ENCODE measurements at places on chromosomes 7 and 10. TPM values are rescaled to one million over a fixed set of nuclear protein-coding genes. Genes with fewer than 3 reads are reported as not detected.

- no peak for DNase-seq
Observed at GRCh38 chr10:18738835-18739234, 79.6 kb downstream of the ARL5B start.

GRCh38 chr7:108102671-108103312 lies 27.4 kb downstream of the LAMB4 start:
- no peak for DNase-seq

DNA sequence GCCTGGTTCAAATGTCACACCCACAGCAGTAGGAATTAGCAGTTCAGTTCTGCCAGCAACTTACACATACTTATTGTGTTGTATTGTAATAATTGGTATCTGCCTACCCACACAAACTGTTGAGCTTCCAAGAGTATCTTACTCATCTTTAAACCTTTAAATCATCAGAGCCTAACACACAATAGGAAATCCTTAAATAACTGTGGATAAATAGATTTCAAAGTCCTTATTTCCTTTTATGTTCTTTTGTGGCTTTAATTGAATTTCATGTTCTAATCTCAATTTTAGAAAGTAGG lies 3.9 kb downstream of the CASD1 start:
- DNase-seq, result no peak

DNA sequence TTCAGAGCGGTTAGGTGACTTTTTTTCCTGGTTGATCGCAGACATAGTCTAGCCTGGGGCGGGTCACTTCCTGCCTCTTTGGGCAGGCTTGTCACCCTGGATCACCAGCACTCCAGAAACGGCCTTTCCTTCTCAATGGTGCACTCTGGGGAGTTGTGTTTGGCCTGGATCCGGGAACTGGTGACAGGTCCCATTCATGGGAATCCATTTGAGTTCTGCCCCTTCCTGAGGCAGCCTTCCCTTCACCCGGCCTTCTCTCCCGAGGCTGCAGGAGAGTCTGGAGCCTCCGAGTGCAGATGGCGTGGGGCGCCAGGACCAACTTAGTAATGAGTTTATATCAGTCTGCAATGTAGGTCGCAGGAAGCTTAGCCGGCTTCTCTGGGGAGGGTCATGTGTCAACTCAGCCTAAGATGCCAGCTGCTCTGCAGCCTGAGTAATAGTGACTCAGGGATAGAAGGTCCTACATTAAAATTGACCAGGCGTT lies 54.2 kb downstream of the TACR2 start:
- DNase-seq, result no peak

GRCh38 chr10:14562218-14563075 lies 212.2 kb downstream of the FAM107B start:
- DNase-seq, result no peak

GRCh38 chr7:85520175-85520574 lies 333.3 kb upstream of the SEMA3D start:
- DNase-seq, result no peak

- no peak for DNase-seq
Observed at GRCh38 chr7:104859754-104860426, 154.1 kb upstream of the KMT2E start.

DNA sequence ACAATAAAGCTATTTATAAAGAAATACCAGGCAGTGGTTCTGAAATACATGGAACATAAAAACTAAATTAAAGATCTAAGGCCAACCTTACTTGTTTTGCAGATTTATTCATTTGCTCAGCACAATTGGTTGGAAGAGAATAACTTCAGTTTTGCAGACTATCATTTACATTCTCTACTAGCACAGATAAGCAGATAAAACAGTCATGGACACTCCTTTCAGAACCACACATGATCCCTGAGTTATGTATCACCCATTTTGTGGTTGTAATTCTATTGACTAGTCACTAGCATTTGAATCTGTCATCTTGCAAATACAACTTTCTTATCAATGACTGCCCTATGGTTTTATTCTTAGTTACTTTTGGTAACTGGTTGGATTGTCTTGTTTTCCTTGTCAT lies 45.1 kb downstream of the PRKAR2B start:
- no peak for DNase-seq

DNA sequence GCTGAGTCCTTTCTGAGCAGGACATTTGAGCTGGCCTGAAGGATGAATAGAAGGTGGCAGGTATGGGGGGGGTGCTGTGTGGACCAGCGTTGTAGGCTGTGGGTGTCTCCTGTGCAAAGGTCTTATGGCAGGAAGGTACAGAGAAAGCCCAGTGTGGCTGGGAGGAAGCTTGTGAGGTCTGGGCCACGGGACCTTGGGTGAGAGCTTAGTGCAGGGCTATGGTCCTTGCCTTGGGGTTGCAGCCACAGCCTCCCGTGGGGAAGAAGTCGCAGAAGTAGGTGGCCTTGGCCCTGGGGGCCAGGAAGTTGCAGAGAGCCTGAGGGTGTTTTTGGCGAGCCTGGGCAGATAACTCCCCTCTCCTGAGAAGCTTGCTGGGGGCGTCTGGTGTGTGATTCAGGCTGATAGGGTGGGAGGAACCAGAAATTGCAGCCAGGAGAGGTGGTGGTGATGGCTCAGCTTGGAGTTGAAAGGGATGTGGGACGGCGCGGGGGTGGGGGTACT lies 172.0 kb upstream of the TNRC18 start:
- DNase-seq, result no peak

GRCh38 chr7:41103331-41103730 lies 599.6 kb downstream of the INHBA start:
- no peak for DNase-seq

DNA sequence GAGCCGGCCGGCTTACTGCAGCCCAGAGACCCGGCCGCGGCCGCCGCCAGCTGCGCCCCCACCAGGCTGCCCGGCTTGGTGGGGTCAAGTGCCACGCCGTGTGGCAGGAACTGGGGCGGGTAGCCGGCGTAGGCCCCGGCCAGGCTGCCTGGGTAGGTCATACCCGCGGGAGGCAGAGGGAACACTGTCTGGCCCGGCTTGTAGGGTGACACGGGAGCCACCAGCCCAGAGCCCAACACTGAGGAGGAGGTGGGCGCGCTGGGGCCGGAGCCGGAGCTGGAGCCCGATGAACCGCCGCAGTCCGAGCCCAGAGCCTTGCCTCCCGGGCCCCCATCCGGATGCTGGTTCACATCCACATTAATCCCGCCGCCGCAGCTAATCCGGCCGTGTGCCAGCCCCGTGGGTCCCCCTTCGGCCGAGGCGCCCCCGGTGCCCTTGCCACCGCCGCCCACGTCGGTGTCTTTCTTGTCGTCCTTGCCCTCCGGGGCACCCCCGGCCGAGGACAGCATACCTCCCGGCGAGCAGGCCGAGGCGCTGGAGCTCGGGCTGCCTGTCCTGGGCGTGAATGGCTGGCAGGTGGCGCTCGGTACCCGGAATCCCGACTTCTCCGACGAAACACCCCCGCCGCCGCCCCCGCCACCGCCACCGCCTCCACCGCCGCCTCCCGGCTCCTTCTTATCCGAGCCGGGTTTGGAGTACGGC lies 2.0 kb downstream of the ZNF503 start:
- no peak for DNase-seq

- DNase-seq, result no peak
Observed at GRCh38 chr10:120688928-120689327, 162.2 kb upstream of the WDR11 start.

DNA sequence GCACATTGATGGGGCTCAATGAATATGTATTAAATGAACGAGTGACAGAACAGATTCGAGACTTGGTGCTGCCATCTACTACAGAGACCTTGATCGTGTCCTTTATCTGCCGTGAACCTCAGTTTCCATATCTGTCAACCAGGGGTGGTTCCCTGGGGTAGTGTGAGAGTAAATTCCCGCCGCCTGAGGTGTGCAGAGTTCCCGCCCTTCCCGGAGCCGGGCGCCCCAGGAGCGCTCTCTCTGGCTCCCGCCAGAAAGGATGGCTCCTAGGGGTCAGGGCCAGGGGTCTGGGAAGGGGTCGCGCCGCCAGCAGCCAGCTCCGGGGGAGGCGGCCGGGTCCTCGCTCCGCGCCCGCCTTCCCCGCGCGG lies 333 bp upstream of the PLCE1 start:
- no peak for DNase-seq

GRCh38 chr7:111558991-111559390 lies 3.3 kb downstream of the IMMP2L start:
- no peak for DNase-seq

NKX1-2 gene
- not detected for total RNA-seq

NYAP1 gene
- 0.99 TPM for total RNA-seq

PTF1A gene
- total RNA-seq, result not detected

PNLIPRP1 gene
- total RNA-seq, result not detected

GPR37 gene
- total RNA-seq, result not detected

PRKAR1B gene
- 20.7 TPM for total RNA-seq

PDE6C gene
- not detected for total RNA-seq

BMPER gene
- 0.47 TPM for total RNA-seq
